ENCODE measurements at places on chromosomes 1 and 21.

GRCh38 chr1:46199233-46199749 is 1.1 kb upstream of the POMGNT1 start:
- no peak for DNase-seq

- no peak for DNase-seq
These were observed 1351.6 kb downstream of the AMY1C start for GRCh38 chr1:105101261-105101660.

DNA sequence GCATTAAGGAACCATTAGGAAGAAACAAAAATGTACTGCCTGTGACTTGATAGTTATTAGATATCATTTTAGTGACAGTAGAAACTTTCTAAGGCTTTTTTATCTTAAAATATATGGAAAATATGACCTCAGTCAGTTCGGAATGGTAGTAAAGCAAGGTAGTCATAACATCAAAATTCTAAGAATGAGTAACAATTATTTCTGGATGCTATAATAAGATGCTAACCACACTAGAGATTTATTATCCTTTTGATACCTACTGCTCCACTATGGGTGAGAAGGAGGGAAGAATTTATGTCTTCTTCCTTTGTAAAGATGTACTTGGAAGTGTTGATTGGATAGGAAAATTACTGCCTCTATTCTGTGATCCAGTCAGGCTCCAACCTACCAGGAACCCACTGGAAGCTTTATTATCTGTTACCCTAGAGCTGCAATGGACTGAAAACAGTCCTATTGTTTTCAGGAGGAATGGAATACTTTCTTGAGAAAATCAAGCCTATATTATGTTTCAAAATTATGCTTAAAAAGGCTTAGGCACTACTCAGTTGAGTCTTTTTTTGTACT is 8.8 kb downstream of the FMN2 start:
- DNase-seq = no peak

DNA sequence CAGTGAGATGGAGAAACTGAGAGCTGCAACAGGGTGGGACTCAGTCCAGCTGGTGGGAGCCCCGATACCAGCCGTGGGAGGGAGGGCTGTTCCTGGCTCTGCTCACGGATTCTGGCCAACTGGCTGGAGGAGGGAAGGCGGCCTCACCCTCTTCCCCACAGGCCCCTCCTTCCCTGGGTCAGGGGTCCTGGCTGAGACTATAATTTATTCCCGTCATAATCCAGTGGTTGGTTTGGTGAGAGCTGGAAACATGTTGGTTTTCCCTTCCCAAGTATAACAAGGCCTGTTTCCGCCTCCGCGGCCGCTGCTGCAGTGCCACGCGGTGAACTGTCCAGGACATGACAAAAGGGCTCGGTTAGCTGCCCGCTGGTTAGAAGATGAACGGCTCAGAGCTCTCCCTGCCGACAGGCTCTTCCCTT is 10.0 kb downstream of the PTPRF start:
- no peak for DNase-seq

GRCh38 chr1:36161641-36162531 is 5.9 kb downstream of the MAP7D1 start:
- no peak for DNase-seq

DNA sequence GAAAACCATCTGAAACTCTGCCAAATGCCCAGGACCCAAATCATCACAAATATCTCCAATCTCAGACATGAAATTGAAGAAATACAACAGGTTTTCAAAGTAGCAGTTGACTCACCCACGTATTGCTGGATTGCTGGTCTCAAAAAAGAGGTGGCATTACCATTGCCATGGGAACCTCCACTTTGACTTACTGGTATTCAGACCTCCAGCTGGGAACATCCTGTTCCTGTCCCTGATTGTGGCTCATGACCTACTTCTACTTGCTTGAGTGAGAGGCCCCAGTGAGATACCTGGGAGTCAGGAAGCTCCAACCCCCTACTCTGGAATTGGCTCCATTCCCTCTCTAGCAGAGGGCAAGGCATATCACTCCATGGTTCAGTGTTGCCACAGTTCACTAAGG is 64.6 kb downstream of the NMNAT2 start:
- DNase-seq = no peak

- no peak for DNase-seq
These were observed 57.3 kb upstream of the EFHD2 start for GRCh38 chr1:15352128-15352957.

GRCh38 chr1:231416901-231417300 is 5.2 kb downstream of the EGLN1 start:
- DNase-seq = no peak

DNA sequence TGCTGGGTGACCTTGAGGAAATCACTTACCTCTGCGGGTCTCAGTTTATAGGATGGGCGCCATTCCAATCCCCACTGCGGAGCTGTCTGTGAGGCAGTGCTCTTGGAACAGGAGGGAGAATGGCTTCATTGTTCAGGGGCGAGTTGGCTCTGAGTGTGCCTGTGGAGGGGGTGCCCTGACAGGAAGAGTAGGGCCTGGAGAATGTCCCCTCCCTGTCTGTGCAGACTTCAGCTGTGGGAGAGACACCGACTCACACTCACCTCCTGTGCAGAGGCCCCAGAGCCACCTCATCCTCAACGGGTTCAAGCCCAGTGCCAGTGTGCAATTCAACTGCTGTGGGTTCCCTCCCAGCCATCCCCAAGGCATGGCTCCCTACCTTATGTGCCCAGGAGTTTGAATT is 17.1 kb downstream of the ADORA1 start:
- no peak for DNase-seq

DNA sequence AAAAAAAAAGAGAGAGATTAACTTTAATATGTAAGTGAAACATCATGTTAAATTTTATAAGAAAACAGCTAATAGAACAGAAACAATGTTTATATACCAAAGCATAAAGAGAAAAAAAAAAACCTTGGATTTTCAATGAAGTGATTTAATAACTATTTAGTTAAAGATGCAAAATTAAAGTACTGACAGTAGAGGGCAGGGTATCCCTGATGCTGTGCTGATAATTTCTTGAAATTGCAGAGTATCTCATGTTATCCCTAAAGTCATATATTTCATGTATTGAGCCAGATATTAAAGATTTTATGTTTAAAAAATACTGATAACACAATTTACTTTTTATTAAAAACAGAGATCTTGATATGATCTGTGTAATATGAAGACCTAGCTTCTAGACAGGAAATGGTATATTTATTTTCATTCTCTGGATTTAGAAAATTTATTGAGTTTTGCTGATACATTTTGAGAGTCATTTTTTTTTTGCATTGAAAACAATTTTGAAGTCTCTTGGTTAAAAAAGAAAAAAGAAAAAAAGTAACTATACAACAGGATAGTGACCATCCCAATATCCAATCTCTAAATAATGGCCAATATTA is 273.2 kb downstream of the USP25 start:
- no peak for DNase-seq

DNA sequence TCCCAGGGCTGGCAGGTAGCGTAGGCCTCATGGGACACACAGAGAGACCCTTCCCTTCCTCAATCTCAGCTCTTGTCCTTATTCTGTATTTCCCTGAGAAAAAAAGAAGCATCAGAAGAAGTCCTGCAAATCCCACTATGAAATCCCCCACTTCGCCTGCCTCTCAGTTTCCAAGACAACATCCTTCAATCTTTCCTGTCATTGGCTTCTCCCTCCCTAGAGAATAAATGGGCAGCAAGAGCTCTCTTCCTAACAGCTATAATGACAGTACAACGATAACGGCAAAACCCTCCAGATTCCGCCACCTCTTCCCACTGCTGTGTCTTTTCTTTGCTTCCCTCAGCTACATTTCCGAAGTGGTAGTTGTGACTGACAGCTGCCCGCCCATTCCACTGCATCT is 41.6 kb upstream of the NTPCR start:
- DNase-seq = no peak

DNA sequence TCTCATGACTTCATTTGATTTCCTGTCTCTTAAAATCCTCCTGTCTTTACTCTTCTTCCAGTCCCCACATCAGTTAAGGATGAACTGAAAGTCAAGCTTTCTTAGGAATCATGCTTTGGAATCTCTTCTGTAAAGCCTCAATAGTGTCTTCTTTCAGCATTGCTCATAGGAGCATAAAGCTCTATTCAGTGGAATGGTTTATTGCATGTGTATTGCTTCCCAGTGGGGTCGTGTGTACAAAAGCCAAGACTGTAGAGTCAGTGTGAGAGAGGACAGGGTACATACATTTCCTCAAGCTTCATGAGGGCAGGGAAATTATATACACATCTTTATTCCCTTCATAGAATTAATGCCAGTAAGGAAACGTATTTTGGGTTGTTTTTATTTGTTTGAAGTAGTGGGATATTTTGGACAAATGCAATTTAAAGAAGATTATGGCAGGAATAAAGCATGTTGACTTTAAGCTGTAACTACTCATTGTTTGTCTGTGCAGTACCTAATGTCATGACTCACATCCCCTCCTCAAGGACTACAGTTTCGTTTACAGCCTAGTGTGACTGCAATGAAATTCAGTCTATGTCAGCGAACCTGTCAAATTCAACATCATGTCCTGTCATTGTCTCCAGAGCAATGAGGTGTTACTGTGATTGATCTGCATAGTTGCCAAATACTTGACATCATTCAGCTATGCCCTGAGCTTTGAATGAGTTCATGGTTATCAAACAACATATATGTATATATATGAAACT is 2164.2 kb downstream of the NCAM2 start:
- DNase-seq = no peak

DNA sequence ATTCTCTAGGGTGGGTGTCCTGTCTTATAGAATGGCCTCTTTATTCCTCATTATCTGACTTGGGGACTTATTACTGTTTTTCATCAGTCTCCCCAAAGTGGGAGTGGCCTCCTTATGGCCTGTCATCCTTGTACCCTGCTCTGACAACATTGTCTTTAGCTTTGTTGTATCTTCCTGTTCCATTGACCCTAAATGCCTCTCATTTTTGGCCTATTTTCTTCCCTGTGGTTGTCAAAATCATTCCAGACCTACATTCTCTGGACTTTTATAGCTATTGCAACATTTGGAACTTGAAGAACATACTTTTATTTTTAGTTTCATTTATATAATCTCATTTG is 9.7 kb downstream of the SFT2D2 start:
- no peak for DNase-seq

DNA sequence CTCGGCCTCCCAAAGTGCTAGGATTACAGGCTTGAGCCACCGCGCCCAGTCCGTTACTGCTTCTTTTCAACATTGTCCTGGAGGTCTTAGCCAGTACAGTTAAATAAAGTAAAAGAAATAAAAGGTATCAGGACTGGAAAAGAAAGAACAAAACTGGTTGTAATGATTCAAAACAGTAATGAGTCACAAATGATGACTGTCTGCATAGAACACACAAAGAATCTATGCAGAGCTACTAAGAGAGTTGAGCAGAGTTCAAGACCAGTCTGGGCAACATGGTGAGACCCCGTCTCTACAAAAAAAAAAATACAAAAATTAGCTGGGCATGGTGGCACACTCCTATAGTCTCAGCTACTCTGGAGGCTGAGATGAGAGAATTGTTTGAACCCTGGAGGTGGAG is 23.4 kb downstream of the BCAR3 start:
- no peak for DNase-seq

- no peak for DNase-seq
These were observed 6.5 kb upstream of the CSTB start for GRCh38 chr21:43782431-43783097.

GRCh38 chr1:10951961-10952360 is 60.5 kb upstream of the TARDBP start:
- DNase-seq = no peak

DNA sequence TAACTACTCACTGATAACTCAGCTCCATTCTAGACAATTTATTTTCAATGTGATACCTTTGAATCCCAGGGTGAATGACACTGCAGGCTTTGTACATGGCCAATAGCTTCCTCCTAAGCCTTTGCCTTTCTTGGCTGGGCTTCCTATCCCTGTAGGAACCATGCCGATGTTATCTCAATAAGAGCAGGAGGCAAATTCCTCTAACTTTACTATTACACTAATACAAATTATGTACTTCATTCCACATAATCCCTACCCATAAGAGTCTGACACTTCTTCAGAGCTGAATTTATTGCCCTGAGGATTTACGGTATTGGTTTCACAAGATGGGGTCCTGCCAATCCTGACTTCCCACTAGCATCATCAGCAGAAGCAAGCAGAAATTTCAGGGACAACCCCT is 14.0 kb downstream of the TGFBR3 start:
- no peak for DNase-seq

DNA sequence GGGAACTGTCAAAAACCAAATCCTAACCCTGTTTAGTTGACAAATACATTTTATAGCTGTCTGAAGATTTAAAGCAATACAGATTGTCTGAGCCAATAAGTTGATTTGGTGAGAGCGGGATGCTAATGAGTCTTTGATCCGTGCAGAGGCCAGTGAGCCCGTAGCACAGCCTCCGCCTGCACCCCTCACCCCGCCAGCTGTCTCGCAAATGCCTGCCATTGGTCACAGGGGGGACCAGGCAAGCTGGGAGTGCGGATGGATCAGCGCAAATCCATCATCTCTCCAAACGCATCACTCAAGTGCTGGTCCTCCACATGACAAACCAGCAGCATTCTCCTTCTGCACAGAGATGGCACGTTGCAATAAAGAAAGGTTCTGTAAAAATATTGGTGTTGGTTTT is 51.0 kb downstream of the ZBTB18 start:
- no peak for DNase-seq

- no peak for DNase-seq
These were observed 2.4 kb upstream of the CSMD2 start for GRCh38 chr1:34167389-34167788.

DNA sequence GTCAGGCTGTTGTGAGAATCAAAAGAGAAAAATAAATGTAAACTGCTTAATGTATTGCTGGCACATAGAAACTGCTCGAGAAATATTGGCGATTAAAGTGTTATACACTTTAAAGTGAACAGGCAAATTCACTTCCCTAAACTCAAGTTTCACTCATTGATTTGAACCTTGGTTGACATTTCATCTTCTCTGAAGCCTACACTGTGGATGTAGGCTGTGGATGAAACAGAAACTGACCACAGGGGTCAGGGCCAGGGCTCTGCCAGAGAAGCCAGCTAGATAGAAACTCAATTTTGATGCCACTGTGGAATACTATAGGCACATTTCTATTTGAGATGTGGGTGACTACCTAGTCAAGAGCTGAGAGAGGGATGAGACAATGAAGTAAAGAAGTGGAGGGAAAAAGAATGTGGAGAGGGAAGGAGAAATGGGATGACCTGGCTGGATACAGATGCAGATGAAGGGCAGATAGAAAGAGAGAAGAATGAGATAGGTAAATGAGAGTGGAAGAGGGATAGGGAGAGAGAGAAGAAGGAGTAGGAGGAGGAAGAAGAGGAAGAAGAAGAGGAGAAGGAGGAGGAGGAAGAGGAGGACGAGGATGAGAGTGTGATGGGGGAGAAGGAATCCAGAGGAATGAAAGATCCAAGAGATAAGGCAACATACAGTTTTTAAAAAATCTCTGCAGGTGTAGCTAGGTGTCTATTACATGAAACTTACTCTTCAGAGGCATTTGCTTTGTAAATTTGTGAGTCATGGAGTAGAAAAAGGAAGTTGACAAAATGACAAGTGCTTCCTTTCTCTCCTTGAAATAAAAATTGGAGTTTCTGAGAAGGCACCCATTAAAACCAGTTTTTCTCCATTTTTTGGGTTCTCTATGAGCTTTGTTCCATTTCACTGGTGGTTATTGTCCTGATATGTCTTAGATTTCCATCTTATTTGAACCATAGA is 17.4 kb upstream of the CD1D start:
- no peak for DNase-seq

Measured in activated CD8-positive, alpha-beta memory T cell treated with anti-CD3 and anti-CD28 coated beads for 1 hour (primary cell).